ENCODE measurements at places on chromosomes 2 and 18.

GRCh38 chr2:142965443-142965842 is 88.0 kb downstream of the KYNU start:
- no peak for DNase-seq

GRCh38 chr2:219636941-219637841 is 9.8 kb downstream of the SLC4A3 start:
- no peak for DNase-seq

DNA sequence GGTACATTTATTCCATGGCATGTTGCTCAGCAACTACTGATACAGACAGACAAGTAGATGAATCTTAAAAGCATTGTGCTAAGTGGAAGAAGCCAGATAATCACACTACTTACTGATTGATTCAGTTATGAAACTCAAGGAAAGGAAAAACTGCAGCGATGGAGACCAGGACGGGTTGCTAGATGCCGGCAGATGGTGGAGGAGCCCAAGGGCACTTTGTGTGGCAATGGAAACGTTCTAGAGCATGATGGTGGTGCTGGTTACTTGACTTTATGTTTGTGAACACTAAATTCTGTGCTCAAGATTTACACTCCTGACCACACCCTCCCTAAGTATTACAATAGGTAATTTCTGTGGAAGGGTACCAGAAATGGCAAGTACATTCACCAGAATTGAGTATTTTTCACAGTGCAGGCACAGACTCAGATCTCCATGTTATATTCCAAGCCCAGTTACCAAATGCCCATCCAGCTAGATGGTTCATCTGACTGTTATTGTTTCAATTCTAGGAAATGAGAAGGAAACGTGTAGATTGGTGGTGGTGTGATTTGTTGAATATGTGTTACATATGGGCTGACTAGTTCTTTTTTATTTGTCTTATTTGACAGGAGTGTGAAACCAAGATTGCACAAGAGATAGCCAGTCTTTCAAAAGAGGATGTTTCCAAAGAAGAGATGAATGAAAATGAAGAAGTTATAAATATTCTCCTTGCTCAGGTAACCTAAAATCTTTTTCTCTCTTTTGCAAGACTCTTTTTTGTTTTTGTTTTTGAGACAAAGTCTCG is 55.1 kb downstream of the RALBP1 start:
- DNase-seq = no peak

GRCh38 chr2:201402651-201403562 is 45.8 kb upstream of the FLACC1 start:
- no peak for DNase-seq

GRCh38 chr2:65268957-65269356 is 41.3 kb downstream of the ACTR2 start:
- DNase-seq = no peak

DNA sequence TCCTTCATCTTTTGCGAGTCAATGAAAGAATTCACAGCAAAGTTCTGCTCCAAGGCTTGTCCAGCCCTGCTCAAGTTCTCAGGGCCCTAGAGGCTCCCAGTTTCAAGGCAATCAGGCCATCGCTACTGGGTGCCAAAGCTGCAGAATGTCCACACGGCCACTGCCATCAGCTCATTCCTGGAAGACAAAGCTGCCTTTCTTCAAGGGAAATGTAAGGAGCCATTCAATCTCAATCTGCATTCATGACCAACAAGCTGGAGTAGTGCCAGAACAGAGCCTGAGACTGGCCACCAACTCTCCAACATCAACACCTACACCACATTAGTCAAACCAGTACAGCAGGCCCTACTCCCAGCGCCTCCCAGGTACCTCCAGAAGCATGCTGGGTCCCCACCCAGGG is 202.2 kb downstream of the TCF4 start:
- no peak for DNase-seq

DNA sequence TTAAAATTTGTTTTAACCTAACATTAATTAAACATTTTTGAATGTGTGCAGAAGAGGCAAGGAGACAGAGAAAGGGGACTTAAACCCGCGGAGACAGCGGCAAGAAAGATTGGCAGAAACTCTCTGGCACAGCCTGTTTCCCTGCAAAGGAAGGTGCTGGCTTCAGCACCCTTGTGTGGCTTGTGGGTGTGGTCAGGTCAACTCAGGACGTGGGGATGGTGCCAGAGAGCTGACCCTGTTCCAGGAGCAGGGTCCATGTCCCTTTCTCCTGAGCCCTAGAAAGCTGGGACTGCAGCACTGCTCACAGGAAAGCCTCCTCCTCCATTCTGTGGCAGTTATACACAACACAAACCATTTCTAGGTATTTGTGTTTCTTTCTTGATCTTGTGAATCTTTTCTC is 176.2 kb upstream of the ST6GAL2 start:
- DNase-seq = no peak

- DNase-seq = no peak
These were observed 89.0 kb downstream of the MARCHF4 start for GRCh38 chr2:216283038-216283900.

- no peak for DNase-seq
These were observed 23.2 kb upstream of the GPR17 start for GRCh38 chr2:127622561-127623387.

All from T-cell (primary cell).